ENCODE measurements at places on chromosomes 7 and 10. TPM values are rescaled to one million over a fixed set of nuclear protein-coding genes. Genes with fewer than 3 reads are reported as not detected.

Gene ZNF239
- 1.3 TPM for total RNA-seq

Gene TAS2R60
- not detected for total RNA-seq

Gene FXYD4
- not detected for total RNA-seq

Gene XRCC2
- total RNA-seq = 16.6 TPM

Gene NPY
- not detected for total RNA-seq

Gene CPA4
- not detected for total RNA-seq

Gene CDNF
- 3.2 TPM for total RNA-seq

Gene PSD
- total RNA-seq = 8.6 TPM

Gene GPR146
- total RNA-seq = 0.91 TPM

DNA sequence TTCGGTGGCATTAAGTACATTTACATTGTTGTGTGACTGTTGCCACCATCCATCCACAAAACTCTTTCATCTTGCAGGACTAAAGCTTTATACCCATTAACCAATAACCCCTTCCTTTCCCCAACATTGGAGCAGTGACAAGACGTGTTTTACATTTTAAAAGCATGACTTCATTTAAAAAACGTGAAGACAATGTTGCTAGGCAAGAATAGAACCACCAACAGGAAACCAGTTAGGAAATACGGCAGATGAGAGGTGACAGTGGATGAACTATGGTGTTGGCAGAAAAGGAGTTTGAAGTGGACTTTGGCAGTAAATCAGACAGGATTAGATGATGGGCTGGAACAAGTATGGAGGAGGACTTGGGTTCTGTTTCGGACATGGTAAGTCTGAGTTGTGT is 17.0 kb downstream of the TMEM236 start:
- H3K36me3 ChIP-seq = no peaks in the 10 kb centered on the region
- H3K4me1 ChIP-seq = no peaks in the 10 kb centered on the region
- DNase-seq = no peak

GRCh38 chr10:58209669-58210068 is 58.0 kb downstream of the IPMK start:
- H3K4me3 ChIP-seq = no peak overlapping the region
- no peak for DNase-seq
- H3K27me3 ChIP-seq = no peaks in the 10 kb centered on the region

DNA sequence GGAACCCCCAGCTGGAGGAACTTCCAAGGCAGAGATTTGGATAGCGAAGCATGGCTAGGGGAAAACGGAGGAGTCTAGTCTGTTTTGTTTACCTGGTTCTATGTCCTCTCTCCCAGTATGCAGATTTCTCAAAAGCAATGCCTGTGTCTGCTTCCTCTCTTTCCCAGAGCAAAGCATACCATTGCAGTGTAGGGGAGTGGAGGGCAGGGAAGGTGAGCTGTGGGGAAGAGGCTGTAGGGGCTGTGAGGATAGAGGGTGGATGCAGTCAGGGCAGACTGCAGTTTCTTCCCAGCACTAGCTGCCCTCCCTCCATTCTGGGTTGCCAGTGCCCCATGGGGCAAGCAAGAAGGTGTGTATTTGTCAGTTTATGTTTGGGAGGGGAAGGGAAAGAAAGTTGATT is 16.9 kb upstream of the TSPAN14 start:
- H3K27ac ChIP-seq = no peak overlapping the region
- no peak overlapping the region for H3K4me3 ChIP-seq
- no peak for DNase-seq

DNA sequence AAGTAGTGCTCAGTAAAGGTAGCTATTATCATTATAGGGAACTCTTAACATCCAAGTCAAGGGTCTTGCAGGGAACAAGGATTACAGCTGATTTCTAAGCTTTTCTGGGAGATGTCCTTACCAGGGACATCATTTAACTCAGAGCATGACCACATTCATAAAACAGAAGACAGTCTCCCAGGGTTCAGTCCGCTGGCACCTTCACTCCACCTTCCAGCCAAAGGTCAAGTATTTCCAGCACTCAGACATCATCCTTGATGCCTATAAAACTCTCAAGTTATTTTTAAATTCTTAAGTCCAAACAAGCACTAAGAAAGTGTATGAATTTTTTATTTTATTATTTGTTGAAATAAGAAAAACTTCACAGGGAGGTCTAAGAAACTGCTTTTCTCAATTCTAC is 119.7 kb upstream of the KMT2E start:
- no peak overlapping the region for H3K4me3 ChIP-seq
- peaks cover 8% of the 10 kb centered on the region for H3K4me1 ChIP-seq
- H3K36me3 ChIP-seq = no peaks in the 10 kb centered on the region
- no peak overlapping the region for H3K27ac ChIP-seq
- H3K27me3 ChIP-seq = peaks cover 3% of the 10 kb centered on the region

DNA sequence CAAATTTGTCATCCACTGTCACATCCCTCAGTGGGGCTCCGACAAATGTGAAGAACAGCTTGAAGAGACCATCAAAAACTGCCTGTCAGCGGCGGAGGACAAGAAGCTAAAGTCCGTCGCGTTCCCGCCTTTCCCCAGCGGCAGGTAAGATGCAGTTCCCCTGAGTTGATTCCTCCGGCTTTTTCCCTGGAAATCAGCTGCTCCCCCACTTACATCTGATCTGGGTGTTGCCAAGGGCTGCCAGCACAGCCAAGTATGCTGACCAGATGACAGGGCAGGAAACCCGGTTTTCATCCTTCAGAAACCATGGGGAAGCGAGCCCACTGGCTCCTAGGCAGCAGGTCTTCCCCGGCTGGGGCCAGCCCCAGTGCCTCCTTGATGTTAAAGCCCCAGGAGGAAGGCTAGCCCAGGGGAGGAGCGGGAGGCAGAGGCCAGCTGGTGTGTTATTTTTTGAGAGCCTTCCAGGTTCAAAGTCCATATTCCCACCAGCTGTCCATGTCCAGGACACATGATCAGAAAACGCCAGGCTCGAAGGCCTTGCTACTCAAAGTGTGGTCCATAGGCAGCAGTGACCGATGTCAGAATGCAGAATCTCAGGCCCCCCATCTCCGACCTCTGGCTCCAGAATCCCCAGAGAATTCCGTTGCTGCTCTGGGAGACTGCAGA is 23.4 kb downstream of the AIFM2 start:
- no peak for DNase-seq
- H3K27me3 ChIP-seq = no peaks in the 10 kb centered on the region
- no peak overlapping the region for H3K4me3 ChIP-seq
- H3K27ac ChIP-seq = no peak overlapping the region

DNA sequence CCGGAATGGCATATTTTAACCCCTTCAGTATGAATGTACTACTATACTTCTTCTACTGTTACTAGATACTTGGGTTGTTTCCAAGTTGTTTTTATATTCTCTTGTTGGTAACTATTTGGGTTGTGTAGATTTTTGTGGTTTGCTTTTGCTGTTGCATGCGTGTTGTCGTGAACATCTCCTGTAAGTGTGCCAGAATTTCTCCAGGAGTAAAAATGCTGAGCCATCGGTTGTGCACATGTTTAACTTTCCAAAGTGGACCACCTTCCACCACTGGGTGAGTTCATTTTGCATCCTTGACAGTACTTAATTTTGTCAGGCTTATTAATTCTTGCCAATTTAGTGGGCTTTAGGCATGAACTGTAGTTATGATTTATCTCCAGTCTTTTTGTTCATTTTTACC is 47.9 kb downstream of the CSGALNACT2 start:
- H3K4me1 ChIP-seq = no peaks in the 10 kb centered on the region
- H3K4me3 ChIP-seq = no peak overlapping the region
- DNase-seq = no peak
- no peak overlapping the region for H3K27ac ChIP-seq

DNA sequence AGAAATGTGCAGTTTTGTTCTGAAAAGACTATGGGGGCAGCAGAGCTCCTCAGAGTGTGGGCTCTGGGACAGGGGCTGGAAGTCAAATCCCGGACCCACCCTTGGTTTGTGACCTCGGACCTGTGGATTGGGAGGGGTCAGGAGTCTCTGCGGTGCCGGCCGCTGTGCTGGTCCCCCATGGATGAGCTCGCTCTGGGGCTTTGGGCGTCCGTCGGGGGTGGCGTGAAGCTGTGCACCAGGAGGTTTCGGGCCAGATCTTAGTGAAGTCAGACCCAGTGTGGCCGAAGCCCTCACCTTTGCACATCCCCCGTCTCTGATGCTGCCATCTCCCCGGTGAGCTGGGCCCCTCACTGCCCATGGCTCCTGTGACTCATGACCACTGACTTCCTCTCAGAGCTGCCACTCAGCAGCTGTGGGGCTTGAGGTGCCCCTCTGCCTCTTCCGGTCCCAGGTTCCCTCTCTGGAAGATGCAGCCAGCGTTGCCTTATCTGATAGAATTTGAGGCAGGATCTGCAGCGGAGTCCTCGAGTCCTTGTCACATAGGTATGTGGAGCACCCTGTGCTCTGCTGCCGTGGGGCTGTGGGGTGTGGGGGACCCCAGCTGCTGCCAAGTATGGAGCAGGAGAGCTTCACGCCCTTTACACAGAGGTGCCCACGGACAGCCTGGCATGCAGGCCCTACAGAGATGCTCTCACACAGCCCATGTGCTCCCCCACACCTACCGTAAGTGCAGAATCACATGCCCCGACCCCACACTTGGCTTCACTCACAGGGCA is 11.4 kb upstream of the SCART1 start:
- peak; percentile 44 for DNase-seq
- peaks cover 15% of the 10 kb centered on the region for H3K36me3 ChIP-seq
- no peak overlapping the region for H3K27ac ChIP-seq

GRCh38 chr10:10477844-10478243 is 539.8 kb upstream of the CELF2 start:
- no peak for DNase-seq
- H3K4me1 ChIP-seq = no peaks in the 10 kb centered on the region
- no peak overlapping the region for H3K4me3 ChIP-seq
- H3K27me3 ChIP-seq = peaks cover 40% of the 10 kb centered on the region
- no peak overlapping the region for H3K27ac ChIP-seq
- no peaks in the 10 kb centered on the region for H3K36me3 ChIP-seq

DNA sequence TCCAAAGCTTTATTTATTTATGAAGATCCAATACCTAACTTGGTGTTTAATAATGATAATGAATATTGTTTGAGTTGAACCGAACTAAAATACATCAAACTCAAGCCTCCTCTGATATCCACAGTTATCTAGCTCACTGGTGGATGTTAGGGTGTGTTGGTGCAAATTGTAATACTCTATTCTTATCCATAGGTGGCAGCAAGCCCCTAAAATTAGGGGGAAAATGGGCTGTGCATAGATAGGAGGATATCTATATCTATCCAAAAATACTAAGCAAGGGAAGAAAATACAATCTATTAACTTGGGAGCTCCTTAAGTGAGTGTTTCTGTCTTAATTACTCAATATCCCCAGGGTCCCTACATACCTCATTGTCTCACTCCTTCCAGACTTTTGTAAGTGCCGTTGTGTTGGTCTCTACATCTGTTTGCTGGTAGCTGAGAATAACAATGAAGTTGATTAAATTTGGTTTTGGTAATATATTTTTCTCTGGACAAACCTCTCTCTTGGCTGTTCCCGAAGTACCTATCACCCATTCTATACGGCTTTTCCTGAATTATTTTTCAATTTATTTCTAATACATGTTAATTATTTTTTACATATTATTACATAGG is 55.0 kb upstream of the VWDE start:
- DNase-seq = peak; percentile 15
- H3K4me1 ChIP-seq = no peaks in the 10 kb centered on the region

GRCh38 chr7:94969434-94970084 is 62.2 kb downstream of the PPP1R9A start:
- no peaks in the 10 kb centered on the region for H3K36me3 ChIP-seq
- no peak overlapping the region for H3K4me3 ChIP-seq

- H3K4me1 ChIP-seq = no peaks in the 10 kb centered on the region
- no peak for DNase-seq
- no peaks in the 10 kb centered on the region for H3K27me3 ChIP-seq
Measured at GRCh38 chr7:113582471-113582870, 336.3 kb downstream of the PPP1R3A start.

DNA sequence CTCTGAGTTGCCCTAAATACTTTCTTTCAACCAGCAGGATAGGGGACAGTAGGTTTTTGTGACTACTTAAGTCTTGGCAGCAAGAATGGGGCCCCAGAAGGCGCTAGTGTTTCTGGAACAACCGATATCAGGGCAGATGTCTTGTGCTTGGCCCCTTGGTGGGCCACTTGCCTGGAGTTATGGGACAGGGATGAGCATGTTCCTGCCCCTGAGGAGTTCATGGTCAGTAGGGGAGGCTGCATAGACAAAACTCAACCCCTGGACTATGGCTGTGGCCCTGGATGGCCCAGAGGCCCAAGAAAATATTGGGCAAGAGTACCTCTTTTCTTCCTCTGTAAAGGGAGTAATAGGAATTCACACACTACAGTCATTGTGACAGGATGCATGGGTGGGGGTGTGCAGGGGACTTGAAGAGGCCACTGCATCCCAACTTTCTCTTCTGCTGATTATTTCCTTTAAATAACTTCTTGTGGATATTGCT is 57.7 kb upstream of the IGFBP3 start:
- H3K4me1 ChIP-seq = peaks cover 12% of the 10 kb centered on the region
- no peaks in the 10 kb centered on the region for H3K27me3 ChIP-seq
- no peak overlapping the region for H3K4me3 ChIP-seq
- no peak for DNase-seq
- no peak overlapping the region for H3K27ac ChIP-seq

- H3K36me3 ChIP-seq = no peaks in the 10 kb centered on the region
- no peak overlapping the region for H3K4me3 ChIP-seq
- no peaks in the 10 kb centered on the region for H3K4me1 ChIP-seq
Measured at GRCh38 chr10:10396601-10397000, 621.1 kb upstream of the CELF2 start.

GRCh38 chr10:94049911-94050310 is 56.2 kb downstream of the PLCE1 start:
- H3K27ac ChIP-seq = no peak overlapping the region
- DNase-seq = no peak
- peaks cover 17% of the 10 kb centered on the region for H3K27me3 ChIP-seq
- H3K4me1 ChIP-seq = no peaks in the 10 kb centered on the region

GRCh38 chr7:129703751-129704150 is 92.2 kb downstream of the NRF1 start:
- no peaks in the 10 kb centered on the region for H3K27me3 ChIP-seq
- no peak overlapping the region for H3K27ac ChIP-seq
- peaks cover 3% of the 10 kb centered on the region for H3K36me3 ChIP-seq

- no peak for DNase-seq
- H3K36me3 ChIP-seq = no peaks in the 10 kb centered on the region
- no peaks in the 10 kb centered on the region for H3K27me3 ChIP-seq
- H3K4me1 ChIP-seq = no peaks in the 10 kb centered on the region
- H3K27ac ChIP-seq = no peak overlapping the region
- no peak overlapping the region for H3K4me3 ChIP-seq
Measured at GRCh38 chr7:98641646-98642500, 24.8 kb downstream of the NPTX2 start.

GRCh38 chr7:14685167-14685566 is 217.4 kb downstream of the DGKB start:
- no peaks in the 10 kb centered on the region for H3K4me1 ChIP-seq
- H3K27ac ChIP-seq = no peak overlapping the region
- H3K36me3 ChIP-seq = no peaks in the 10 kb centered on the region
- H3K27me3 ChIP-seq = no peaks in the 10 kb centered on the region
- DNase-seq = no peak

DNA sequence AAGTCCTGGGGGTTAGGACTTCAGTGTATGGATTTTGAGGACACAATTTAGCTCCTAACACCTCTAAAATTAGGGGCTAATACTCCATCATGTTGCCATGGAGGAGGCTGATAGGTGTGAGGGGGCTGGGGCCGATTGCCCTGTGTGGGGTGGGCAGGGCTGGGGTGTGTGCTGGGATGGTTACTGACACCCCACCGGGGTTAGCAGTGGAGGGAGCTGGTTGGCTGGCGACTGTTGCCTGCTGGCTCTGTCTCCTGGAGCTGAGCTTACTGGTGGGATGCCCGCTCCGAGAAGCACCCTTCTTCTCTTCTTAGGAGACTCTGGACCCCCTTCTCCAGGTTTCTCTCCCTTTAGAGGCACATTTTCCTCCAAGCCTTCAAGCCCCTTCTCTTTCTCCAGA is 22.2 kb upstream of the SH2D4B start:
- DNase-seq = no peak
- H3K27me3 ChIP-seq = no peaks in the 10 kb centered on the region
- H3K4me3 ChIP-seq = no peak overlapping the region

Data from activated T-cell treated with anti-CD3 and anti-CD28 coated beads, Interleukin-2, amount 50 U/mL, for 72 hours (primary cell).